Amniotic epithelial cell (primary cell): ENCODE measurements at places on chromosomes 13 and 19.
A peak's percentile ranks its signal among the peaks of the same experiment; 100 is the strongest.

DNA sequence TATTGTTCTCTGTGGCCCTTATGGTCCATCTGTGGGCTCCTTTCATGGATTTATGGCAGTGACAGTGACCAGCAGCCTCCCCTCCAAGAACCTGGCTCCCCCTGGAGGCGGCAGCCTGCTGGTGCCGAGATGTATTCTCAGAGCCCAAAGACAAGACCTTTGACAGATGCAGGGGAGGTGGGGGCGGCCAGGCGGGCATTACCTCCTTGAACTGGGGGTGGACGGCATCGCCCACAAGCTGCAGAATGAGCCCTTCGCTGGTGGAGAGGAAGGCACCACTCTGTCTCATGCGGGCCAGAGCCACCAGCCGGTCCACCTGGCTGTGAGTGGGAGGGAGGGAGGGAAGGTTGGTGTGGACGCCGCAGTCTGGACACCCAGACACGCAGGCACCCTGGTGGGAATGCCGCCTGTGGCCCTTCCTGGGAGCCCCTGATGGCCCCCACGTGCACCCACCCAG lies 6.6 kb downstream of the ISOC2 start:
- no peak for DNase-seq

GRCh38 chr13:112818040-112818697 lies 128.3 kb downstream of the ATP11A start:
- no peak for DNase-seq

DNA sequence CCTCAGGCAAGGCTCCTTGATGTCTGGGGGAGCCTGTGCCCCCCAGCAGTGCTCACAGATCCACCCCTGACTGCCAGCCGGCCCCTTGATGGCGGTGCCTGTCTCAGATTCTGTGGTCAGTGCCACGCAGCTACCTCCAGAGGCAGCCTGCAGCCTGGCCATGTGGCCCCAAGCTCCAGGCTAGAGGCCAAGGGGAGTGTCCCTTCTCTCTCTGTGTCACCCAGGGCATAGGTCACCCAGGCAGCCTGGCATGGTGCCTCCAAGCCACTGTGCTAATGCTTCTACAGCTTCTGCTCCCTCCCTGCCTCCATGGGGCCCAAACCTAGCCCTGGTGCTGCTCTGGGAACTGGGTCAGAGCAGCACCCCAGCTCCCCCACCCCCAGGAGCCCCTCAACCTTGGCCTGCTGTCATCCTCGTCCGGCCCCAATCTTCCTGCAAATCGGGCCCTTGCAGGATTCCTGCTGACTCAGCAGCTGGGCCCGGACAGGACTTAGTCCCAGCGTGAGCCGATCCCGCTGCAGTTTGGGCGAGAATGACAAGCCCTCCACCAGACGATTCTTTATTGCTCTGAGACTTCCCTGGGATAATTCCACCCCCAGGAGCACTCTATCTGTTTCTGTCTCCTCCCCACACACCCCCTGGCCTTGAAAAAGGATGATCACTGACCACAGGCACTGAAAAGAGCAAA lies 2.8 kb upstream of the ARL11 start:
- DNase-seq = peak; percentile 64

DNA sequence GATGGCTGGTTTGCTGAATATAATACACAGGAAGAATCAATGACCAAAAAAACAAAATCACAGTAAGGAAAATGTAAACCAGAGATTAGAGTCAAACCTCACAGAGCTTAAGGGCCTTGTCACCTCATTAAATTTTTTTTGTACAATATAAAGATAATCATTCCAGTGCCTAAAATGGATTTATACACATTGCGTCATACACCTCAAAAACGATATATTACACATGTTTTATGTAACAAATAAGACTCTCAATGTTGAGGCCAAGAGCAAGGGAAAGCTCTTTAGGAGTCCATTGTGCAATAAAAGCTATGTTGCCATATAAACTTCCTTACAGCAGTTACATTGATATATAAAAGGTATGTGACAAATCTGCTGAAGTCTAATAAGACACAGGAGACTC lies 856.7 kb upstream of the SLITRK1 start:
- no peak for DNase-seq

- no peak for DNase-seq
Observed at GRCh38 chr19:41604831-41605230, 22.0 kb downstream of the CEACAM4 start.

DNA sequence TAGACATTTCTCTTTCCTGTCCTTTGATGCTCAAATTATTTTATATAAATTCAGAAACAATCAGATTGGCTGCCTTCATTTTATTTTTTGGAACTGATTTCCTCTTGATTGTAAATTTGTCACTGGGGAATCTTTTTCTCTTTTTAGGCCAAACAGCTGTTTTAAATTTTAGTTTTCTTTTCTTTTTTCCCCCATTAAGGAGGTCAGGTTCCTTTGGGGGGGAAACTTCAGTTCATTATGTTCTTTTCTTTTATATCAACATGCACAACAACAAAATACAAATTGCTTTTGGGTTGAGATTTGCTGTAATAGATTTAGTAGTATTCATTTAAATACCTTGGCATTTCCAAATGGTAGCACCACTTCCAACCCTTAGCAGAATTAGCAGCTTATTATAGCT lies 264.8 kb upstream of the SPRY2 start:
- DNase-seq = no peak

- DNase-seq = no peak
Observed at GRCh38 chr19:16378291-16378889, 53.8 kb downstream of the KLF2 start.

GRCh38 chr13:95524264-95524901 lies 28.1 kb upstream of the CLDN10 start:
- peak; percentile 65 for DNase-seq

- no peak for DNase-seq
Observed at GRCh38 chr13:24788538-24788937, 24.6 kb downstream of the RNF17 start.

DNA sequence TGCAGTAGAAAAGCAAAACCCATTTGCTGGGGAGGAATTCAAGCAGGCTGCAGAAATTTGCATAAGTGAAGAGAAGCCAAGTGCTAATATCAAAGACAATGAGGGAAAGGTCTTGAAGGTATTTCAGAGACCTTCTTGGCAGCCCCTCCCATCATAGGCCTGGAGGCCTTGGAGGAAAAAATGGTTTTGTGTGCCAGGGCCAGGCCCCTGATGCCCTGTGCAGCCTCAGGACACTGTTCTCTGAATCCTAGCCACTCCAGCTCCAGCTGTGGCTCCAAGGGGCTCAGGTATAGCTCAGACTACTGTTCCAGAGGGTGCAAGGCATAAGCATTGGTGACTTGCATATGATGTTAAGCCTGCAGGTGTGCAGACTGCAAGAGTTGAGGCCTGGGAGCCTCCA lies 463.2 kb upstream of the ATXN8OS start:
- DNase-seq = no peak

GRCh38 chr13:99859178-99860177 lies 112.1 kb downstream of the ZIC5 start:
- no peak for DNase-seq

DNA sequence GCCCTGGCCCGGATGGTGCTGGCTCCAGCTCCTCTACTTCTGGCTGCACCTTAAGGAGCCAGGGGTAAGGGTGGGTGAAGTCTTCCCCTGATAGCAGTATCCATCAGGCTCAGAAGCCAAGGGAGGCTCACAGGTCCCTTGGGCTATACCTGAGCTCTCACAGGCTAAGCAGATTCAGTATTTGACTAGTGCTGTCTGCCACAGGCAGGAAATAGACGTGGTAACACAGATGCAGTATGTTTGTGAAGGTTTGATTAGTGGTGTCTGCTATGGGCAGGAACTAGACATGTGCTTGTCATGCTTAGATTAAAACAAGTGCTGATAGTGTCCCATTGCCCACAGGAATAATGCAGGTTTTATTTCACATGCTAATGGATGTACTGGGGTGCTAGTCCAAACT lies 4.0 kb downstream of the SYT5 start:
- DNase-seq = no peak

GRCh38 chr13:31835932-31836331 lies 96.6 kb downstream of the RXFP2 start:
- peak; percentile 76 for DNase-seq

GRCh38 chr13:99193152-99193551 lies 7.5 kb upstream of the UBAC2 start:
- DNase-seq = no peak

GRCh38 chr13:59790626-59791025 lies 373.1 kb downstream of the DIAPH3 start:
- DNase-seq = no peak

DNA sequence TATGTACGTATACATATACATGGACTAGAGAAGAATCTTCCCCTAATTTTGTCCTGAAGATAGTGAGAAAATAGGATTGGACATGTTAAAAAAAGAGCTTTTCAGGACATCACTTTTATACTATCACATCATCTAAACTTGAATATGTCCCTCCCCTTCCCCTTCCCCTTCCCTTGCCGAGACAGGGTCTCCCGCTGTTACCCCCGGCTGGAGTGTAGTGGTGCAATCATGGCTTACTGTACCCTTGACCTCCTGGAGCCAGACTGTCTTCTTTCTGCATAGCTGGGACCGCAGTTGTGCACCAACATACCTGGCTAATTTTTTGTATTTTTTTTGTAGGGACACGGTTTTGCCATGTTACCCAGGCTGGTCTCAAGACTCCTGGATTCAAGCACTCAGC lies 6.6 kb downstream of the HNRNPM start:
- no peak for DNase-seq

GRCh38 chr13:98974053-98974452 lies 3.8 kb downstream of the DOCK9 start:
- DNase-seq = no peak

- DNase-seq = no peak
Observed at GRCh38 chr19:1027650-1028061, 1.2 kb downstream of the CNN2 start.

- no peak for DNase-seq
Observed at GRCh38 chr13:40366119-40366518, 300.3 kb downstream of the FOXO1 start.

DNA sequence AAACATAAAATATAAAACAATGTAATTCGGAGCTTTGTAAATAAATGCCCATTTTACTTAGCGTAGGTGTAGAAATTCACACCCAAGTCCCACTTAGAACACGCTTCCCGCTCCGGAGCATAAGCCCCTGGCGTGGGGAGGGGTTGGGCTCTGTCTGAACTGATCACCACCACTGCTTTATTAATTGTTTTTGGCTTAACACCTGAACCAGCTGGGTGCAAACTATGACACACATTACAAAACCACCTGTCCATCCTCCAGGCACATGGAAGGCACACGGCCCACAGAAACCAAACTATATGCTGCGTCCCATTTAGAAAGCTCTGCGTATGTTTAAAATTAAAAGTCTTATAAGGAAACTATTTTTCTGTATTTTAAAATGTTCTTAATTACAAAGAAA lies 25.9 kb downstream of the RASA3 start:
- no peak for DNase-seq

- DNase-seq = peak; percentile 46
Observed at GRCh38 chr13:31733066-31733465, 6.3 kb upstream of the RXFP2 start.

GRCh38 chr19:51794885-51795490 lies at the start of gene FPR3:
TSS of gene FPR3 (plus strand) at chr19:51795157. CDS start at chr19:51823749, 28,592 bp downstream.
- DNase-seq = no peak
